ENCODE measurements at places on chromosomes 3 and 15. TPM values are rescaled to one million over a fixed set of nuclear protein-coding genes. Genes with fewer than 3 reads are reported as not detected.
A peak's percentile ranks its signal among the peaks of the same experiment; 100 is the strongest.

DNA sequence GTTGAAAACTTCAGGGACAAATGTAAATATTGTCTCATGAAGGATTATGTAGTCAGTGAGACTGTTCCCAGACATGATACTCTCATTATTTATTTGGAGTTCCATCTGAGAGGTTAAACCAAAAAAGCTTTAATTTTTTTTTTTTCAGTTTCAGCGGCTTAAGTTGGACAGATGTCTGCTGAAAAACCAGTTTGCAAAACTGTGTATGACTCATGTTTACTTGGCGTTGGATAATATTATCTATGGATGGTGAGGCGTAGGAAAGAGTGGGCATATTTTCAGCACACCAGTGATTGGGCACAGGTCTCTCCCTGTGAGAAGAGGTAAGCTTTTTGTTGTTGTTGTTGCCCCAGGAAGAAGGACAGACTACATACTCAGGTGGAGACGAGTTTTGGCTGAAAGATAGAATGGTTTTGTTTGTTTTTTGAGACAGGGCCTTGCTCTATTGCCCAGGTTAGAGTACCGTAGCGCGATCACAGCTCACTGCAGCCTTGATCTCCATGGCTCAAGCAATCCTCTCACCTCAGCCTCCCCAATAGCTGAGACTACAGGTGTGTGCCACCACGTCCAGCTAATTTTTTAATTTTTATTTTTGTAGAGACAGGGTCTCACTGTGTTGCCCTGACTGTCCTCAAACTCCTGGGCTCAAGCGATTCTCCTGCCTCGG, 16.4 kb upstream of the ANXA2 start:
- DNase-seq = no peak

DNA sequence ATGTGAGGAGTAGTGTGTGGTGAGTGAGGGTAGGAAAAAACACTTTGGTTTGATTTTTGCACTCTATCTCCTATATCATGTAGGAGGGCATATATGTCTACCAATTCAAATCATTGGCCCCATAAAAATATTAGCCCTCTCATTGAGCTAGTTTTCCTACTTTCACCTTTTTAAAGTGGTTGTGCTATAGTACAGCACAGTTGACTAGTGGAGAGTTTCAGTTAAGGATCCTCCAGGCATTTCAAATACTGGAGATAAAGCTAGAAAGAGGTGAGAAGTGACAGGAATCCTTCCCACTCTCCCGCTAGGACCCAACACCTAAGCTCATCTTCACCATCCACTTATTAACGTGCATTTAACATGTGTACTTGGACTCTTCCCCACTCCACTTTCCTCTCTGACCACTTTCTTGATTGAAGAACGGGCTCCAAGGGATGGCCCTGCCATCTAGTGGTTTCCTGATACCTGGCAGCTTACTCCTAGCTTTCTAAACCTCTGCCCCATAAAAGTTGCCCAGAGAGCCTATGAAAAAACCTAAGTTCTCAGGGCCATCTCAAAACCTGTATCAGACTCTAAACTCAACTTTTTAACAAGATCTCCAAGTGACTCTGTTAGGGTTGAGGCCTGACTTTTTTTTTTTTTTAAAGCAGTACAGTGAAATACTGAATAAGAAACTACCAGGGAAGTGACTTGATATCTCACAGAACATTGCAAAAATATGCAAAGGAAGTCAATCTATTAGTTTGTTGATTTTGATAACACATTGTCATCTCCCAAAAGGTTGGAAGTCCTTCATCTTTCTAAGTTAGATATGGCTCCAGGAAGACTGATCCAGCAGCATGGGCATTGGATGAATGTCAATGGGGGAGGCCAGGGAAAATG, 17.9 kb downstream of the IL12A start:
- DNase-seq = peak; percentile 63

GRCh38 chr3:188259596-188259995, 105.6 kb downstream of the LPP start:
- no peak for DNase-seq

Gene HRG
- 0.16 TPM for polyA plus RNA-seq

GRCh38 chr3:152241142-152242017, 27.3 kb upstream of the MBNL1 start:
- DNase-seq = no peak

Gene PROK2
- polyA plus RNA-seq = 23.1 TPM

Gene RTP3
- polyA plus RNA-seq = 2.0 TPM

DNA sequence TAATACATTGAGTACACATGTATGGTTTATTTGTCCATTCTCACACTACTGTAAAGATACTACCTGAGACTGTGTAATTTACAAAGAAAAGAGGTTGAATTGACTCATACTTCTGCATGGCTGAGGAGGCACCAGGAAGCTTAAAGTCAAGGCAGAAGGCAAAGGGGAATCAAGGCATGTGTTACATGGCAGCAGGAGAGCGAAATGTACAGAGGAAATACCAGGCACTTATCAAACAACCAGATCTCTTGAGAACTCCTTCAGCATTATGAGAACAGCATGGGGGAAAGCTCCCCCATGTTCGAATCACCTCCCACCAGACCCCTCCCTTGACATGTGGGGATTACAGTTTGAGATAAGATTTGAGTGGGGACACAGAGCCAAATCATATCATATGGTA, 666.3 kb downstream of the ZBBX start:
- DNase-seq = no peak

Gene SYNPR
- polyA plus RNA-seq = not detected

Gene CPLX3
- polyA plus RNA-seq = 3.6 TPM

Gene BFSP2
- polyA plus RNA-seq = not detected

DNA sequence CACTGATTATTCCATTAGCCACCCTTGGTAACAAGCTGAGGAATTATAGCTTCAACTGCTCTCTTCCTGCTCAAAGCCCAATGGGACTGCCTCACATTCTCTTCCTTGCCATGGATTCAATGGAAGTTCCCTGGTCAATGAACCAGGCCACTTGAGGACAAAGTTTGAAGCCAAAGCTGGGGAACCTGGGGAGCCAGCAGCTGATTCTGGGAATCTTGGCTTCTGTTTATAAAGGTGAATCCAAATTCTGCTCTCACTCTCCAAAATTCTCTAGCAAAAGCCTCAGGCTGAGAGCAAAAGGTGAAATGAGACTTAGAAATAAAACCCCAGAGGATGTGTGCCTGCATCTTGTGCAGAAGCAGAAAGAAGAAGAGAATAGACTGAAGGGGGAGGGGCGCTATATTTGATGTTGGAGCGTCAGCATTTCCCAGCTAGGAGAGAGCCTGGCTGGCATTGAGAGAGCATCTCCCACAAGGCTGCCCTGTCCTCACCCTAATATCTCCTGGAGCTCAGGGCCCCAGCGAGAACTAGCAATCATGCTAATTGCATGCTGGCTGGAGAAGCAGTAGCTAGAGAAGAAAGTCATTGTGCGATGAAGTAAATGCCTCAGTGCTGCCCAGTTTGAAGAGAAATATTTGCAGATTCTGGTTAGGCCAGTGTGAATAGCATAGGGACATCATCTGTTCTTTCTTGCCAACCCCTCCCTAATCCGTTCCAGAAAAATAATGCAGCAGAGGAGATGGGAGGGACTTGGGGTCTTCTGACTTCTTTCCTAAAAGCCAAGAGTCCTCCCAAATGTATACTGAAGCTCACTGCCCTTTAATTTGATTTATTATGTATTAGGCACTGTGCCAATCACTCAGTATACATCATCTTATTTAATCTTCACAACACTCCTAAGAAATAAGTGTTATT, 34.9 kb upstream of the GAP43 start:
- no peak for DNase-seq

DNA sequence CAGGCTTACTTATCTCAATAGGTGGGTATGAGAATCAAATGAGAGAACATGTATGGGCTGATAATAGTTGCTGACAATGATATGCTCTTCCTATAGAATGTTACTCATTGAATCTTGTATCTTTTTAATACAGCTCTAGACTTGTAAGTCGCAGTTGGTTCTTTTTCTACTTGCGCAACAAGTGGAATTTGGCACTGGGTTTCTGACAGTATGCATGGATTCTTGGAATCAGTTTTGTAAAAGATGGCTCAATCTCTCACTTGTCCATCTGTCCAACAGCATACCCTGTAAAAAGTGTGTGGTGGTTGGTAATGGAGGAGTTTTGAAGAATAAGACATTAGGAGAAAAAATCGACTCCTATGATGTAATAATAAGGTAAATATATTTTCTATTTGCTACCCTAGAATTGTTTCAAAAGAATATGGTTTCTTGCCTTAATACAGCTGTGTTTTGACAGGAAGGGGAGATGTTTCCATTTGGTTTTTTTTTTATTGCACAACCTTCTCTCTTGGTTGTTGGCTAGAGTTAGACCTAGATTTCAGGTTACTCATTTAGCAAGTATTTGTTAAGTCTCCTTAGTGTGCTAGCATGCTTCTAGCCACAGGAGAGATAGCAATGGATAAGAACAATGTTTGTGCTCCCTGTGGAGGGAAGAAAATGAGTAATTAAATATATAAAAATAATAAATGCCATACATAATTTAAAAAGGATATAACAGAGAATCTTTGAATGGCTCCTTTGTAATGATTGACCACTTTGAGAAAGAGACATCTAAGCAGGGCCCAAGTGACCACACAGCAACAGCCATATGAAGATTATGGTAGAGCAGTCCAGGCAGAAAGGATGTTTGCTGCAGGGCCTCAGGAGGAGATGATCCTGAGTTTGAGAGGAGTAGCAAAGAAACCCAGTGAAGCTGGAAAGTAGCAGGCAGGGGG, 21.8 kb downstream of the ST3GAL6 start:
- no peak for DNase-seq

Gene DOCK3
- polyA plus RNA-seq = 8.4 TPM

DNA sequence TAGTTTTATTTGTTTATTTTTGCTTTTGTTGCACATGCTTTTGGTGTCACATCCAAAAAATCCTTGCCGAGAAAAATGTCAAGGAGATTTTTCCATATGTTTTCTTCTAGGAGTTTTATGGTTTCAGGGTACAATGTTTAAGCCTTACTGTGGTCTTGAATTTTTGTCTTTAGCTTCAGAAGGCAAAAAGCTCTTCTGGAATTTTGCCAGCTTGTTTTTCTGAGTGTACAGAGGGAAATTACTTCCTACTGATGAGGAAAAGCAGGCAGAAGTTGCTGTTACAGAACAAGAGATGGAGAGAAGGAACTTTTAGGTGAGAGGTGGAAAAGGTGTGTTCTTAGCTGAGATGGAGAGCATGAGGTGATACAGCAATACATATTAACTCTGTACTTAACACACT, 59.6 kb downstream of the UBE2E2 start:
- no peak for DNase-seq
